ENCODE measurements at places on chromosomes 11 and 22.

DNA sequence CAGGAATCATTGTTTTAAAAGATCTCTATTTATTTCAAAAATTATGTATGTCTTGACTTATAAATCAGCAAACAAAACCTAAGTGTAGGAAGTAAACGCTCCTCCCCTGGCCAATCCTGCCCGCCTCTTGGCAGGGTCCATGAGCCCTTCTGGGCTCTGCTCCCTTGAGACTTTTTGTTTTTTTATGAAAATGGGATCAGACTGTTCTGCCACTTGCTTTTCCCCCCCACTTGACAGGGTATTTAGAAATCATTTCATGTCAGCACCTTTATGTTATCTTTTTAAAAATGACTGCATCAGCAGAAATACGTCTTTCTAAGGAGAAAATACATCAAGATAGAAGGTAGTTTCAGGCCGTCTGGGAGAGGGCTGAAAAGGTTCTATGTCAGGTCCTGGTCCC, 35.6 kb downstream of the FBLN1 start:
- no peak for DNase-seq

DNA sequence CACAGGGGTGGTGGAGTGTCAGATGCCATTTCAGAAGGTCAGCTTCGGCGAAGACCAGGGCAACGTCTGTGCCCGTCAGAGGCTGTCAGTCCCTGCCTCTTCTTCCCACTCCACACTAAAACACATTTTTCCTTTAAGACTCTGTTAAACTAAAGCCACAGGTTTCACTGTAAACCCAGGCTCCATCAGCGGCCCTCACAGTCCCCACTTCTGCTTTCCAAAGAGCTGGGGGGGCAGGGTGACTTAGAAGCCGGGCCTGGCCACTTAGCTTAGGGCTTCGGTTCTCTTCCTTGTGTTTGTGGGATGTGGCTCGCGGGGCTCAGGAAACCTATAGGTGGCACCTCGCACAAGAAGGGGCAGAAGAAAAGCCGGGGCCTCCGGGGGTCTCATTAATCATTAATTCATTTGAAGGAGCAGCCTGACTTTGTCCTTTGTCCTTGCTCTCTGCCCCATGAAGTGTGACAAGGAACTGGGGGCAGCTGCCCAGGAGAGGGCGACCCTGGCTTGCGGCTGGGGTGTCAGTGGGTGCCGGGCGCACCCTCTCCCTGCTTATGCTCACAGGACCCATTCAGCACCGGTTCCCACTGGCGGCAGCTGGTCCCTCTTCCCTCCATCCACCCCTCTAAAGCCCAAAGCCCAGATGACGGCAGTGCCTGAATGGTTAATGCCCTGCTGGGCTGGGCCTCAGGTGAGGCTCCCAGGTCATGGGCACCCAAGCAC, 4.1 kb downstream of the SLC25A45 start:
- DNase-seq, result no peak

DNA sequence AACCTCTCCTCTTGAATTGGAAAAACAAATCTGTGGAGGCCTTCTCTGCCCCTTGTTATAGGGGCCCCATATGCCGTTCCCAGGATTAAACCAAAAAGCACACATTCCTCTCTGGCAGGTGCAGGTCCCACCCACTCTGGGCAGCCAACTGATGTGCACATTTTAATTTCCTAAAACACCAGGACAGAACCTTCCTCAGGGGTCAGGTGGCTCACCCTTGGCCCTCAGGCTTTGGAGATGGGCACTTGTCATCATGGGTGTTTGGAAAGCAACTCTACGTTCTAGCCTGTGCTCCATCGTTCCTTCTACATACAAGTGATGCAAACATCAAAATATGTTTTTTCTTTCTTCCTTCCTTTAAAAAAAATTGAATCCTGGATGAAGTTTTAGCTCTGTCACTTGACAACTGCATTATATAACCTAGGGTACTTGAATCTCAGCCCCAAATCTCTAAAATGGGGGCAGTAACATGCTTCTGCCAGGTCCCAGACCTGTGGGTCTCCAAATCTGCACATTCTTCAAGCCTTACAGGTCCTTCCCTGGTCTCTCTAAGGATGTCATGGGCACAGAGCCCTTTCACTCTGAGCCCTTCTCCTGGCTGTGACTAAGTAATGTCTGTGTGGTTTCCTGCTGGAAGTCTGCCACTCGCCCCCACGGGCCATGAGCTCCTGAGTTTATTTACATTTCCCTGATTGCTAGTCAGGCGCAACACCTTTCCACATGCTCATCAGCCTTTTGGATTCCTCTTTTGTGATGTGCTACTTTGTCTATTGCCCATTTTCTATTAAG, 43.8 kb downstream of the KCNQ1OT1 start:
- no peak for DNase-seq

DNA sequence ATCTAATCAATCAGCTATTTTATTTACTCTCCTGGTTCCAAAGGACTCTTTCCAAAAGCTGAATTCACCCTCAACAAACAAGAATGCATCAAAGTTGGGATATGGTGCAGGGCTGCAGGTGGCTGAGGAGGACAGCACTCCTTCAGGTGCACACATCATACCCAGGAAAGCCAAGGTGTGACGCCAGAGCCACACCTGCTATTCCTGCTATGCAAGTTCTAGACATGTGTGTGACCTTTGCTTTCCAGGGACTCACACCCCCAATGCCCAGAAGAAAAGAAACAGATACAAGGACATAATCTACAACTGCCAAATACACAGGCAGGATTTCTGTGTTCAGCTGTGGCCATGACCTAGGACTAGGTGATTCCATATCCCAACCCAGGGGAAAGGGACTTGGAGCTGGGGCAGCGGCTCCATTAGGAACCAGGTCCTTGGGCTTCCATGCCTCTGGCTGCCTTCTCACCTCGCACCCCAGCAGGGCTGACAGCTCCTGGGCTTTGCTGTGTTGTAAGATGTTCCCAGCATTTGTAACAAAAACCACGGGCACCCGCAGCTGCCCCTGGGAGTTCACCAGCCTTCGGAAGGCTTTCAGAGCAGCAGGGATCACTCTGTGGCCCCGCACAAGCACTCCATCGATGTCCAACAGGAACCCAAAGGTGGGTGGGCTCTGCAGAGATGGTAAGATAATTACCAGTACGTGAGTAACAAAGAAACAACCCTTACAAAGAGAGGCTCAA, 9.8 kb downstream of the HDHD5 start:
- DNase-seq, result no peak

DNA sequence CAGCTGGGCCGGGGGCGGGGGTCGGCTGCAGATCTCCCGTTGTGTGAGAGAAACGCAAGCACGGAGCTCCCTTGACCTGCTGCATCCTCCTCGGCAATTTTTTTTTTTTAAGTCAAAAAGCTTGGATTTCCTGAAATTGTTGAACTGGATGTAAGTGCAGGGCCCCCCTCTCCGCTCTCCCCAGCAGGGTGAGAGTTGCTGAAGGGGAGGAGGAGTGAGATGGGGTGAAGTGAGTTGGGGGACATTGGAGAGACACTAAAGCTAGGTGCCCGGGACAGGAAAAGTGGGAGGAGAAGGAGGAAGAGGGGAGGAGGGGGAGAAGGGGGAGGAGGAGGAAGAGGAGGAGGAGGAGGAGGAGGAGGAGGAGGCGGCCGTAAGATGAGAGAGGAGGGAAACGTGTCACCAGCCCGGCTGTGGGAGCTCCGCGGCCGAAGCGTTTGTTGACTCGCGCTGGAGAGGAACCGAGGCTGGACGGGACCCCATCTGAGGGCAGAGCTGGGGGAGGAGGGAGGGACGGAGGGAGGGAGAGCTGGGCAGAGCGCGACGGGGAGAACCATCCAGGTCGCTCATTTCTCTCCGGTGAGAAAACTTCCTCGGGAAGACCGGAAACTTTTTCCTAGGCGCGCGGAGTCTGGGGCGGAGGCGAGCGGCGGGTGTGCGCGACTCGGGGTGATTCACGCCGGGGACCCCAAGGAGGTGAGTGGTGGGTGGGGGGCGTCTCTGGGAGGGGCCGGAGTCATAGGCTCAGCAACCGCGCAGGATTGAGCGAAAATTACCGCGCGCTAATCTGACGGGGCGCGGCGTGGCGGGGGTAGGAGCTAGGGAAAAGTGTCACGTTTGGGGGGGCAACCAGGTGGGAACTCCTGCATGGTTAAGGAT, 80.2 kb downstream of the PRR5L start:
- DNase-seq, result no peak

DNA sequence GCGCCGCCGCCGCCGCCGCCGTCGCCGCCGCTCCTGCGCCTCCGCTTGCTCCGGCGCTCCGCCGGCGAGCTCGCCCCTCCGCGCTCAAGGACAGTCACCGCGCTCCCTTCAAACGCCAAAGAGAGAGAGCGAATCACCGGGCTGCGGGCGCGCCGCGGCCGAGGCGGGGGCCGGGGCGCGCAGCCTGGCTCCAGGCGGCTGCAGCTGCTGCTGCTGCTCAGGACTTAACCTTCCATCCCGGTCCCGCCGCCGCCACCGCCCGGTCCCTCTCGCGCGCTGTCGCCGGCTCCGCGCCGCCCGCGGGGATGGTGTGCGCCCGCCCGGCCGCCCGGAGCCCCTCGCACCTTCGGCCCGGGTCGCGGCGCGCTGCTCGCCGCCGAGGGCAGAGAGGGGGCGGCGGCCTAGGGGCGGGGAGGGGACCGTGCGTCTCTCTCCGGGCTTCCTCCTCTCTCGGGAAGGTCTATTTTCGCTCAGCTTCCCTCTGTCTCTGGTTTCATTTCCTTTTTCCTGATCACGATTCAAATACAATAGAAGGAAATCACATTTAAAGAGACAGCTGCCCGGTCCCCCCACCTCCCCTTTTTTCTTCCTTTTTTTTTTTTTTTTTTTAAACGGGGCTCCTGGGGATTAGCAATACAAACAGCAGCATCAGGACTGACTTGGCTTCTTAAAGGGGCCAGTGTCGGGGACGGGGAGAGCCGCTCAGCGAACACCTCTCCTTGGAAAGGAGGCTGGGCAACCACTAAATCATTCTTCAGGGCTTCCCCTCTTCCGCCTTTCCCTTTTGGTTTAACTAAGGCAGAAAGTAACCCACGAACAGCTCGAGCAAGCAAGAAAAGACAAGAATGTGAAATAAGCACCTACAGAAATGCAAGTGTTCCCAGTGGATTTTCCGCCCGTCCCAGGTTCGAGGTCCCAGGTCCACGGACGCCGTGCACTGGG, 22.1 kb downstream of the LMO2 start:
- peak; percentile 28 for DNase-seq

DNA sequence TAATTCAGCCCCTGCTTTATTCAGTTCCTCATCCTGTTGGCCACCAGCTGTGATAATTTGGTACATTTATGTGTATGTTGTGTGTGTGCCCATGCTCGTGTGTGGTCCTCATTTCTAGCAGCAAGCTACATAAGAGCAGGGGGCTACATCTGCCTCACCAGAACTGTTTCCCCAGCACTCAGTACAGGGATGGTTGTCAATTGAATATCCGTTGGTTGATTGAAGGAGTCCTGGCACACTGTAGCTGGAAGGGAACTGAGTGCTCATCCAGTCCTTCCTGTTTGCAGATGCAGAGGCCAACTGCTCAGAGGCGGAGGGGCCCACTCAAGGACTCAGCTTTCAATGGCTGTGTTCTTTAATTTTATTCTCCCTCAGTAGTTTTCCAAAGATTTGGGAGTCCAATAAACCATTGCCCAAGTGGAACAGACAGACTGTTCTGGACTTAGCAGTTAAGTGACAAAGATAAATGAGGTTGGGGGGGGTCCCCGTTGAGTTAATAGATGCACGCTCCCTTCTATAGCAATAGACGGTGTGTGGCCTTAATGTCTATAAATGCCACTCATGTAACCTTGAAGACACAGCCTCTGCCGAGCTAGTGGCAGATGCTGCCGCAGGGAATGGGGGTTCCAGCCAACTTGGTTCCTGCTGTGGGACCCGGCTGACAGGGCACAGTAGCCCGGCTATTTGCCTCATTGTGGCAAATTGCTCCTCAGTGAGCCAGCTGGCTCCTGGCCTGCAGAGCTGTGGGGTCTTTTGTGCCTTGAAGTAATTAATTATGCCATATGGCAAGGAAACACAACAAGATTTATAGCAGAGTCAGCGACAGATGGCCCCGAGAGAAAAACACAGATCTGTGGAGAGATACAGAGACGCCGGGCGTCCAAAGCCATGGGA, 71.4 kb upstream of the GRK3 start:
- DNase-seq, result peak; percentile 51
